ENCODE measurements at places on chromosomes 4 and X.

DNA sequence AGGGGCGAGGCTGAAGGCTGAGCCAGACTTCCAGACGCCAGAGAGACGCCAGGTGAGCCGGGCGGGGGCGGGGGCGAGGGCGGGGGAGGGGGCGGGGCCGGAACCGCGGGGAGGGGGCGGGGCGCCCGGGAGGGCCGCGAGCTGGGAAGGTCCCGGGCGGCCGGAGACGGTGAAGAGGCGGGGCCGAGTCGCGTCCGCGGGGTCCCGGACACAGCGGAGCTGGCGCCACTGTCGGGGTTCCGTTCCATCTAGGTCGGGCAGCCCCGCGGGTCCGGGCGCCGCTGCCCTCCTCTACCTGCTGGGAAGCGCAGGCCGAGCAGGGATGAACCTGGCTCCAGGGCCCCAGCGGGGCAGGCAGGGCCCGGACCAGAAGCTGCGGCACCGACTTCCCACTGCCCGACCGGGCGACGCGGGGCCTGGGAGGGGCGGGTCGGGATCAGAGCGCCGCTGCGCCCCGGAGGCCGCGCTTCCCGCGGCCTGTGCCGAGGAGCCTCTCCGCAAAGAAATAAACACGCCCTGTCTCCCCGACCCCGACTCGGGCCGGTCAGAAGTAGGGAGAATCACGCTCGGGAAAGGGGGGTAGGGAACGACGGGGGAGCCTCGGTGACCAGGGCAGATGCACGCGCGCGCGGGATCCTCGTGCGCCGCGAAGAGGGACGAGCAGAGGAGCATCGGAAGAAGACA, 10.6 kb downstream of the HMX1 start:
- DNase-seq = no peak

GRCh38 chr4:57076646-57077045, 33.5 kb downstream of the IGFBP7 start:
- DNase-seq = no peak

- DNase-seq = no peak
These were observed 3.4 kb upstream of the ATP11C start for GRCh38 chrX:139936259-139936658.

DNA sequence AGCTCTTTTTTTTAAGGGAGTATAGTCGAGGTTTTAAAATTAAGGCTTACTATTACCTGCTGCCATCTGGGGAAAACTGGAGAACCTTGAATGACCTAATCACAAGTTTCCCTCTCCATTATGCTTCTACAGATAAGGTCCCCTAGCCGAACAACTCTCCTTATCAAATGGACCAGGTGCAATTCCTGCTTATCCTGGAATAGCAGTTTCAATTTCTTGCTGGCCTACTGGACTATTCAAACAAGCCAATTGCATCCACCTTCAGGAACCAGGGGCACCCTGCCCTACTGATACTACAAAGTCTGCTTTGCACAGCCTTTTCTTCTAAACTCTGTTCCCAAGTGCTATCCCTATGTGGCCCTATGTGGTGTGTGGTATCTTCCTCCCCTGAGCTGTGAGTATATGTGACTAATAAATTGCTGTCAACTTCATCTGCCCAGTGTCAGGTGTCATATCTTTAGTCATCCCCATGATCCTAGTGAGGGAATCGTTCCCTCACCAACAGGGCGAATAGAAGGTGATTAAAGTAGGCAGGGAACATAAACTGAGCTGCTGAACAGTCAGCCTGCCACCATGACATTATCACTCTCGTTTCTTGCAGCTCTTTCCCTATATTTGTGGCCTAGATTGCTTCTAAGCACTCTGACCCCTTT, 128.5 kb downstream of the ATG4A start:
- DNase-seq = no peak

DNA sequence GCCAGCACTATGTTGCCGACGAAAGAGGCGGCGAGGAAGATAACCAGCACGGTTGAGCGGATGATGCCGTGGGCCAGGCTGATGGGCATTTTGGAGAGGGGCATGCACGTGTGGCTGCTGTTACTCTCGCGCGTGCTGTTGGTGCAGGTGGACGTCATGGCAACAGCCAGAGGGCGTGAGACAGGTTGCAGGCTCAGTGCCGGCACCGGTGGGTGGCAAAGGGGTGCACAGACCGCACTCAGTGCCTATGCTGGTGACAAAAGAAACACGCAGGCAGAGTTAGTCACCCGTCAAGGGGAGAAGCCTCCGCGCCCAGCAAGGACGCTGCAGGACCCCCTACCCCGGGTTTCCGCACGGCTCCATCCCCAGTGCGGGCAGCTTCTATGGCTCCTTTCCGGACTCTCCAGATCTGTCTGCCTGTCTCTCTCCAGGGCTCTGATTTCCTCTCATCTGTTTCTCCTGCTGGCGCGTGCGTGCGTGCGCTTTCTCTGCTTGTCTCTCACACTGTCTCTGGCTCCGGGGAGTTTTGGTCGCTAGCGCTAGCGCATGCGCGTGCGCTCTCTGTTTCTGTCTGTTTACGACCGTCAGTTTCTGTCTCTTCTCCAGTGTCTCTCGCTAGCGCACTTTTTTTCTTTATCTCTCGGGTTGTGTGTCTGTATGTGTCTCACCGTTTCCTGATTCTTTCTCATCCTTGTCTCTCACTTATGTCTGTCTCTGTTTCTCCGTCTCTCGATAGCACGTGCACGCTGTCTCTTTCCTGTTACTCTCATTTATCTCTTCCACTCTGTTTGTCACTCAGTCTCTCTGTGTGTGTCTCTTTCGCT, 2.1 kb downstream of the GPR101 start:
- peak; percentile 9 for DNase-seq

GRCh38 chr4:7863911-7864681, 75.6 kb downstream of the AFAP1 start:
- peak; percentile 24 for DNase-seq

DNA sequence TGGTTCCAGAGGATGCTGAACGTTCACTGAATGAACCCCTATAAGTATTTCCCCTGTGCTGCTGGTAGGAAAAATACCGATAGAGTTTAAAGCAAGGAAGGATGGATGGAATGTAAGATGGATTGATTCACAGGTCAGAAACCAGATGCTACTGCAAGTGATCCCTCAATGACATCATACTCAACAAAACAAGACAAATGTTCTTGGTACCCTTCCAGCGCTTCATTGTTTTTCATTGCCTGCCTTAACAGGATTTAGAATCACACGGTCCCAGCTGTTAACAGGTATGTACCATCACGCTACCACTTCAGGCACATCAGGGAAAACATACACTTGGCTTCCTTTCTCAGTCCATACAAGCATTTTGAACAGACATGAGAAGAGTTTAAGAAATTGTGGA, 118.1 kb upstream of the TLR3 start:
- no peak for DNase-seq

- DNase-seq = peak; percentile 18
These were observed at the start of gene KIT for GRCh38 chr4:54657551-54658251. Gene KIT (plus strand): TSS chr4:54657957. CDS start chr4:54658015, 58 bp downstream.

GRCh38 chr4:118224243-118224829, 128.5 kb downstream of the PRSS12 start:
- no peak for DNase-seq

DNA sequence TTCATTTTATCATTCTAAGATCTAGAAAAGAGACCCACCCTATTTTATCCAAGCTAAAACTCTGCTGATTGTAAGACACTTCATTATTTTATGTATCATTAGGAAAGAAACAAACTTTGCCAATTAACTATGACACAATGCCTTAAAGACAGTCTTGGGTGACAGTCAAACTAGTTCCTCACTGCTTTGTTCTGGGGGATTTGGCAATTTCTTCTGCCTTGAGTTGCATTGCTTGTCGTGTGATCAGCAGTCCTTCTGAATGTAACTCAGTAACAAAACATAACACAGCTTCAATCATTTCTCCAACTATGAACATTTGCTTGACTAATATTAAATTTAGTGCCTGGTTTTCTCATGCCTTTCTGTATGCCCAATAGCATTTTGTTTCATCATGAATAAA, 577.9 kb upstream of the DIPK2B start:
- no peak for DNase-seq

DNA sequence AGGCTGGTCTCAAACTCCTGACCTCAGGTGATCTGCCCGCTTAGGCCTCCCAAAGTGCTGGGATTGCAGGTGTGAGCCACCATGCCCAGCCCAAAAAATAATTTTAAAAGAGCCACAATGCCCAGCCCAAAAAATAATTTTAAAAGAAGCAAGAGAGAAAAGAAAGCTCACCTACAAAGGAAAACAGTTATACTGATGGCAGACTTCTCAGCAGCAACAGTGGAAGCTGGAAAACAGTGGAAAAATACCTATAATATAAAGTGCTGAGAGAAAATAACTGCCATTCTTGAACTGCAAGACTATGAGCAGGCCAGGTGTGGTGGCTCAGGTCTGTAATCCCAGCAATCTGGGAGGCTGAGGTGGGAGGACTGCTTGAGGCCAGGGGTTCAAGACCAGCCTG, 13.3 kb upstream of the HMGB2 start:
- DNase-seq = no peak

DNA sequence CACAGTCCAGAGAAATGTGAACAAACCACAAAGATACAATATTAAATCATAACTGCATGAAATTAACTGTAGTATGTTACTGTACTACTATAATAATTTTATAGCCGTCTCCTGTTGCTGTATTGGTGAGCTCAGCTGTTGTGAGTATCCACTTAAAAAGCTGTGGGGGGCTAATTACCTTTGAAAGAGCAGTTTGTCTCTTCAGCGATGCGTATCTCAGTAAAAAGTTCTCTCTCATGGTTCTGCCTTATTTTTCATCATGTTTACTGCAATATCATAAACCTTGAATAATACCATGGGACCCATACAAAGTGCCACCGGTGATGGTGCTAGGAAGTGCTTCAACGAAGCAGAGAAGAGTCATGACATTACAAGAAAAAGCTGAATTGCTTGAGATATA, 8.4 kb upstream of the MSMO1 start:
- DNase-seq = no peak

GRCh38 chrX:22629105-22629725, 356.5 kb downstream of the CBLL2 start:
- DNase-seq = no peak

- no peak for DNase-seq
These were observed 27.2 kb downstream of the LRIT3 start for GRCh38 chr4:109875106-109875505.

DNA sequence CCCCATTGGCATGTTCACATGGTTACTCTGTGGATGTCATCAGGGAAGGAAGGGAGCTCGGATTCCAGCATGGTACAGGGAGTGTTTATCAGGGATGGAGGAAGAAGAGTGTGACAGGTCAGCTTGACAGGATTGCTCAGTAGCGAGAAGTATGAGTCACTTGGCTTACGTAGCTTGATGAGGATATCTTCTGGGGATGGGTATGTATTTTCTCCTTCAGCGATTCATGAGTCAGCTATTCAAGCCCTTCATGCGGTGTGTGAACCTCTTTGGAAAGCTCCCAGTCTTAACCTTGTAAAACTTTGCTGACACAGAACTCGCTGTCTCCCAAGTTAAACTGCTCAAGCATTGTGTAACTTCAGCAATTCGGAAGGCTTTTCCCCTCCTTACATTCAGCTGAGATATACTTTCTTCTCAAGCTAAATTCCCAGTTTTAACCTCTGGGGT, 275.4 kb downstream of the ARHGAP10 start:
- no peak for DNase-seq

- DNase-seq = no peak
These were observed 45.9 kb downstream of the ARL9 start for GRCh38 chr4:56551516-56551915.

DNA sequence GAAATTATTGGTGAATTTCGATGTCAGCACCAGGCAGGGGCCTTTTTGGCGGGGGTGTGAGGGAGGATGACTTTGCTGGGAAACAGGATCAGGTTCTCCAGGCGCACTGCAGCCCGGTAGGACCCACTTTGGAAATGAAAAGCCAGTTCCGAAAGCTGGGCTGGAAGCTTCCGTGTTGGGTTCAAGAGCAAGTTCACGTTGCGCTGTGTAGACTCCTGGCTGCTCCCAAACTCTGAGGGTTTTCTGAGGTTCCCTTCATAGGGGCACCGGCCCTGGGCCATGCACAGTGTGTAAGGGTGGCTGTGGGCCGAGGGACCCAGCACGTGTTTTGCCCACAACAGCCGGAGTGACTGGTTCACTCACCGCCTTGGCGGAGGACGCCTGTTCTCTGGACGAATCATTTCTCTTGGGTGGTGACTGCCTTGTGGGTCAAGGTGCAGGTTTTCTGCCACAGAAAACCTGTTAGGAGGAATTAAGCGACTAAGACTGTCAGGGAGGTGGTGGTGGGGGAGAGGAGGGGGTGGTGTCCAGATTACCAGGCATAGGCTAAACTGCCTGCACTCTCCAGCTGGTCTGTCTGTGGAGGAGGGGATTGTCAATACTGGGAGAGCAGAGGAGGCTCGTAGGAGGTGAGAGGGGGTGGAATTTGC, 8.0 kb downstream of the SHOX start:
- DNase-seq = no peak

DNA sequence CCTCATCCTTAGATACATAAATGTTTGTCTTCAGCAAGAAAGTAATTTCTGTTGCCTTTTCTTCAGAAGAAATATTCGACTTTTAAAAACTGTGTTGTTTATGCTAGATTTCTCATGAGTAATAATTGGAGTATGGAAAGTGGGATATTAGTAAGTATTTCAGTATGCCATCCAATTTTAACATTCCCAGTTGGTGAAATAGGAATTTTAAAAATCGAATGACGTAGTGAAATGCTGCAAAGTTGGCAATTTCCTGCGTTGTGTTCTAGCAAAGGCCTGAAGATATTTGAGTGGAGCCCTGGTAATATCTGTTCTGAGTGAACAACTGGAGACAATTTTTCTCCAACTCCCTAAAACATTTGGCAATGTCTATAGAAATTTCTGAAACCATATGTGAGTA, 190.1 kb downstream of the ZNF330 start:
- DNase-seq = no peak

GRCh38 chrX:17750436-17750835, 13.1 kb downstream of the SCML1 start:
- DNase-seq = no peak

- no peak for DNase-seq
These were observed 103.9 kb downstream of the MMRN1 start for GRCh38 chr4:89998469-89999011.

GRCh38 chrX:37010496-37010895, 2.3 kb downstream of the FAM47C start:
- DNase-seq = no peak

DNA sequence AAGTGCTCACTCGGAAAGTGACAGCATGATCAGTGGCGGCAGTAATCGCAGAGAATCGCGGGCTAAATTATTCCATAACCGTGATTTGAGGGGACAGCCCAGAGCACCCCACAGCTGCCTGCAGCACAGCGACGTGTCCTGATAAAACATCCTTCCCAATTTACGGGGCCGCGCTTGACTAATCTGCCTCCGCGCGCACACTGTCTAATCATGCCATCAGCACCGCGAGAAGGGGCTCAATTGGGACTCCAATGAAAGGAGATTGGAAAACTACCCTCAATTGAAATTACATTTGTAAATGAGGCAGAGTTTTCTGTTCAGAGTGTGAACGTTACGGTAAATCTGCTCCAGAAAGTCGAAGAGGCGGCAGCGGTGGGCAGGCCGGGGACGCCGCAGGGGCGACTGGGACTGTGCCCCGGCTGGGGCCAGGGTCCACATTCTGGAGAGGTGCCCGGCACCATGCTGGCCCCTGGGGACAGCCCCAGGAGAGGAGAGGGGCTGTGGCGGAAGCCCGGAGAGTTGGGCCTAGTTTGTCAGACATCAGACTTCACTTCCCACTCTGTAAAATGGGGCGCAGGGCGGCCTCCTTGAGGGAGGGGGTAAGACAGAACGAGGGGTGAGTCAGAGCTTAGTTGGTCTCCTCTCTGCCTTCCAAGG, 107.7 kb downstream of the FAM53A start:
- DNase-seq = no peak
